NCI-H187 (cell line): ENCODE measurements at places on chromosomes 3 and 15.

GRCh38 chr3:53702776-53703530, 143.3 kb downstream of the CHDH start:
- DNase-seq, result no peak

GRCh38 chr3:171269542-171269941, 190.7 kb downstream of the TNIK start:
- no peak for DNase-seq

DNA sequence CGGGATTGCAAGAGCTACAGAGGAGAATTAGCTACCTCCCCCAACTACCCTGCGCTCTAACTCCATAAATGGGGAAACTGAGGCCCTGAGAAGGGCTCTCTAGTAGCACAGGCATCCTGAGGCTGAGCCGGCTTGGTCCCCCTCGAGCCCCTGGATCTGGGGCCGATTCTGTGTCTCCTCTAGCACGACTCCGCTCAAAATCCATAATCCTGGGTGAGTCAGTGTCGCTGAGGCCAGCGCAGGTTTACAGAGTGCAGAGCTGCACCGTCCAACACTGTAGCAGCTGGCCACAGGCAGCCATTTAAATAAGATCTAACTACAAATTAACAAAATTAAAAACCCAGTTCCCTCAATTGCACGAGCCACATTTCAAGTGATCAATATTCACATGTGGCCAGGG, 10.8 kb downstream of the GATA2 start:
- no peak for DNase-seq

GRCh38 chr3:107938143-107938542, 152.7 kb downstream of the CD47 start:
- no peak for DNase-seq

- DNase-seq, result no peak
These were observed 29.8 kb upstream of the PLXNA1 start for GRCh38 chr3:126952983-126953660.

DNA sequence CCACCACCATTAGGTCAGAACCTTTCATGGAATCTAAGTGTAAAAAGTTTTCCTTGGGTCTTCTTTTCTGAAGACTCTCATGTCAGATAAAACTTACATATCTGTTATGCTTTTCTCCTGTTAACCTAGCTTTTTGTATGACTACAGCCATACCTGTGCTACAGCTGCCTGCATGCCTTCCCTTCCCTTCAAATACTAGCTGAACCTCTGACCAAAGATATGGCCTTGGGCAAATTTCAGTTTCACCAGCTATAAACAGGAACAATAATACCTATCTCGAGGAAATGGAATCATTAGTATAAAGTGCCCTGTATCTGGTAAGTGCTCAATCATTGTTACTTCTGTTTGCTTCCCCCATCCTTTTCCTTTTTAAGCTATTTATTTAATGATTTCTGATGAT, 25.0 kb downstream of the GLB1 start:
- no peak for DNase-seq

DNA sequence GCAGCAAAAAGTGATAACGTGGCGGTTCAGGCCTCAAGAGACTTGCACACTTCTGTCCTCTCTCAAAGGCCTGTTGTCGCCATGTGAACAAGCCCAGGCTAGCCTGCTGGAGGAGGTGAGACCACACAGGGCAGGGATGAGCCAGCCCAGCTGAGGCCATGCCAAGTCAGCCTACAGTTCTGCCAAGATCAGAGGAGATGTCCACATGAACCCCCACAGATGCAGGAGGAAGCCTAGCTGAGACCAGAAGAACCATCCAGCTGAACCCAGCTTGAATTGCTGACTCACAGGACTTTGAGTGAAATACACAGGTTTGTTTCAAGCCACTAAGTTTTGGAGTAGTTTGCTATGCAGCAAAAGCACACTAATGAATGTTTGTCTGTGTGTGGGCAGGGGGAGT, 50.3 kb upstream of the SEC13 start:
- DNase-seq, result no peak

- no peak for DNase-seq
These were observed 524.7 kb downstream of the DIPK2A start for GRCh38 chr3:144496141-144496835.

GRCh38 chr3:8529181-8529637, 27.6 kb downstream of the LMCD1 start:
- no peak for DNase-seq

DNA sequence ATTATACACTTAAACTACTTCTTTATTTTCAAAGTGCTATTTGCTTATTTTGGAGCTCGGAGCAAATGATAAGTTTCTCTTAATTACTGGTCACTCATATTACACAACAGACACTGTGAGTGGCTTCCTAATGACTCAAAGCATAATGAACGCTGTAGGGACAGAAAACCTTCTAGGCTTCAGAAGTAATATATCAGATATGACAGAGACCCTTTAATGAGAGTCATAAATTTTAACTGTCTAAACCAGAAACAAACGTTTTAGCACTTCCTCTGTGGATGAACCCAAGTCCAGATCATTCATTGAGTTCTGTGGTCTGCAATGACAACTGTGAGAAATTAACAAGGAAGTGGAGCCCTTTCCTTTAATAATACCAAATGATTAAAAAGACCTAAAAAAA, 66.6 kb downstream of the ARPP21 start:
- DNase-seq, result no peak

DNA sequence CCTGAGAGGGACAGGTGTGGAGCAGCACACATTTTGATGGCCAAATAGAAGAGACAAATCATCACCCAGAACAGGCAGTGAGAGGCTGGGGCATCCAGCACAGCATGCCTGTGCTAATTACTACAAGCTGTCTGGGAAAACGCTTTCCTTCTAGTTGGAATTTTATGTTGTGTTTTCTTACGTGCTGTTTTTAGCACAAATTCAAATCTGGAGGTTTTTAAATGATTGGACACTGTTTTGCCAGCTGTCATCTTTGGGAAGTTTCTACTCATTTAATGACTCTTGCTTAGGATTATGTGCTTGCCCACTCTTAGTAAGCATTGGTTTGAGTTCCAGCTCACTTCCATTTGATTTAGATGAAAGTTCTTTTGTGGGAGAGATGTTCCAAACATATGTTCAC, 43.5 kb downstream of the EAF1 start:
- no peak for DNase-seq

DNA sequence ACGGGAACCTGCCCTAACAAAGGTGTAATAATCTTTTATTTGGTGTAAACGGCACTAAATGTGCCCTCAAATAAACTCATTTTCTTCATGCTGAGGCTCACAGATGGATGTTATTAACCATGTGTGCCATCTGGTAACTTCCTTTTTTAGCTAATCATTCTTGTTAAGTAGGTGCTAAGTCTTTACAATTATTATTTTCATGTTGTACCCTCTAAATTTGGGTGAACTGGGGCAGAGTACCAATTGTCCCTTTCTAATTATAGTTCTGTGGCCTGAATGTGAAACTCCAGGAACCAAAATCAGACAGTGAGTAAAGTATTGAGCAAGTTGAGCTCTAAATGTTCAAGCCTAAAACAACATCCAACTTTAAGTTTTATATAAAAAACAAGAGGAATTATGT, 220.7 kb upstream of the CADM2 start:
- no peak for DNase-seq

GRCh38 chr3:114880078-114880477, 267.0 kb downstream of the ZBTB20 start:
- no peak for DNase-seq

GRCh38 chr3:50380405-50381085, 21.2 kb upstream of the TMEM115 start:
- DNase-seq, result no peak

DNA sequence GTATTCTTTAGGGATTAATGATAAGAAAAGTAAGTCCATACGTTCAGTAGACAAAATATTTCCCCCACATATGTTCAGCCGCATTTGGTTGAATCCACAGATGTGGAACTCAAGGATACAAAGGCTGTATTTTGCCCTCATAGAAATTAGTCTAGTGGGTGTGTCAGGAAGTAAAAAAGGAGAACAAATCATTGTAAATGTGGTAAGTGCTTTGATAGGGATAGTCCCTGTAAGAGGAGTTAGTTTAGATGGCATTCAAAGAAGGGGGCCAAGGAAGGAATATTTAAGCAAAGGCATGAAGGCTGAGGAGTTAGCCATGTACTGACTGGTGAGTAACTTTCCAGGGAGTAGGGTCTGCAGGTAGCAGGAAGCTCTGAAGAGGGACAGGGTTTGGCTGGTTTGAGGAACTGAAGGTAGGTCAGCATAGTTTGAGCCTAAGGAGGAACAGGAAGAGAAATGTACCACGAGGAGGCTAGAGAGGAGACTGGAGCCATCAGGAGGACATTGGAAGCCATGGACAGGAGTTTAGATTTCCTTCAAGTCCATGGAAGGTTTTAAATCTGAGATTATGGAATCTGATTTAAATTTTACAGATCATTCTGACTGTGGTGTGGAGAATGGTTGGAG, 98.8 kb downstream of the MME start:
- DNase-seq, result no peak

GRCh38 chr15:67836134-67836455, 3.8 kb downstream of the RNU6-1 start:
- DNase-seq, result no peak

DNA sequence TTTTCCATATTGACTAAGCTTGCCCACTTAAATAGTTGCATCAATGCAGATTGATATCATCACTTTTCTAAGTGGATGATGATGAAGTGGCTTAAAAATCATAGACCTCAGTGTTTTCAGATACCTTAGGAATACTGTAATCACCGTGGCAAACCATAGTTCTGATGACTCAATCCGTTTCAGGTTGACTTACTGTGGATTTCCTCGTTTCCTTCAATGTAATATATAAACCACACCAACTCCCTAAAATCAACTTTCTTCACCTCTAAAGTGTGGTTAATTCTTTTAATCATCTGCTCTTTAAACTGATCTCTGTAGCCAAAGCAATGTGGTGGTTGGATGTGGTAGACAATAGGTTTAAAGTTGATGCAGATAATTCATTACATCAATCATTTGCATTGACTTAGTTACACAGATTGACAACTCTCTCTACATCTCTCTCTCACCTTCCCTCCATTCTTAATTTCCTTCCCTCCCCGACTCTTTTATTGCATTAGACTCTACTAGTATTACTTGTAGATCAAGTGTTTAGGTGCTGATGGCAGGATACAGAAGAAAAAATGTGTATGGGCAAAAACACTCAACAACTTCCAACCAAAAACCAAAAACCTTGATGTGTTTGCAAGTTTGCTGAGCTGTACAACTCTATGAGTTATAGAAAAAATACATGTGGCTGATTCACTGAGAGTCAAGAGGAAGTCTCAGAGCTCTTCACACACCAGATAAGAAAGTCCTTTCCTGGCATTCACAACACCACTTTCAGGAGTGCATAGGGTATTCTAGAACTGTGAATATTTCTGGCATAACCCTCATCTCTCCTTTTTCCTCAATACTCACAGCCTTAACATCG, 243.5 kb downstream of the NFKBIZ start:
- no peak for DNase-seq

DNA sequence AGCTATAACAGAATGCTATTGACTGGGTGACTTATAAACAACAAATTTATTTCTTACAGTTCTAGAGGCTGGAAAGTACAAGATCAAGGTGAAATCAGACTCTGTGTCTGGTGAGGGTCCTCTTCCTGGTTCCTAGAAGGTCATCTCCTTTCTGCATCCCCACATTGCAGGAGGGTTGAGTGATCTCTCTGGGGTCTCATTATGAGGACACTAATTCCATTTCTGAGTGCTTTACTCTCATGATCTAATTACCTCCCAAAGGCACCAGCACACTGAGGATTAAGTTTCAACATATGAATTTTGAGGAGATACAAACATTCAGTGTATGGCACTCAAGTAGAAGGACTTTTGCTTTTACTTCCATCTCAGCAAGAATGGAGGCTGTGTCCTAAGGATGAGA, 534.1 kb upstream of the KCNMB2 start:
- DNase-seq, result peak; percentile 25

DNA sequence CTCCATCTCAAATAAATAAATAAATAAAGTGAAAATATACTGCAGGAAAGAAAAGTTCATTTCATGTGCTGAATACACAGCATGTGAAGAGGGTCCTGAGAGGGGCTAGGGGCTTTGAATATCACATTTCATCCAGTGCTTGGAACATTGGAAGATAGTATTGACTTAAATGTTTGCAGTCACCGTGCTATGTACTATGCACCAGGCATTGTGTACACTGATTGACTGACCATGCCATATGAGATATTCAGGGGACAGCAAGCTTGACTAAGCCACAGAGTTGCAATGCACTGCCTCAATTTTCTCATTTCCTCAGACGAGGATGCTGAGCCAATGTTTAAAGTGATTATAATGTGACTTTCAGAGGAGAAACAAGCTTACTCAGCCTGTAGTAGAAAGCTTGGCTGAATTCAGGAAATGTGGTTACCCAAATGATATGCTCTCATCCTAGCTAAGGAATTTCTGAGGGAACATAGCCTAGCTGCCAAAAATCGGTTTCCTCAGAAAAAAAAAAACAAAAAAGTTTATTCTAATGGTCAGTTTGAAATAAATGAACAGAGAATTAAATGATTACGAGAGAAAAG, 557.9 kb downstream of the FGF12 start:
- DNase-seq, result no peak

DNA sequence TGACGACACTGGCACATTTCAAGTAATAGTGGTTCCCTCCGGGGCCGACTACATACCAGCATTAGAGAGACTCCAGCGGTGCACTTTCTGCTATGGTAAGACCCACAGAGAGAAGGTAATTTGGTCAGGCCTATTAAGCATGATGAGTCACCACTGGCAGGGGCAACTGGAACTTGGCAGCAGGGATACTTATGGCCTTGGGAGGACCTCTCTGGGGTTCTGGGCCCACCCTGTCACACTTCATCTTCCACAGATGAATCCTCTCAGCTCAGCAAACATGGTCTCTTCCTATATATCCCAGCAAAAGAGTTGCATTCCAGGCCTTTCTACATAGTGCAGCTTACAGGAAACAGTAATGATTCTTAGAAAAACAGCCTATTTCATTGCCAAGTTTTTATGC, 88.0 kb downstream of the PIK3R4 start:
- no peak for DNase-seq

DNA sequence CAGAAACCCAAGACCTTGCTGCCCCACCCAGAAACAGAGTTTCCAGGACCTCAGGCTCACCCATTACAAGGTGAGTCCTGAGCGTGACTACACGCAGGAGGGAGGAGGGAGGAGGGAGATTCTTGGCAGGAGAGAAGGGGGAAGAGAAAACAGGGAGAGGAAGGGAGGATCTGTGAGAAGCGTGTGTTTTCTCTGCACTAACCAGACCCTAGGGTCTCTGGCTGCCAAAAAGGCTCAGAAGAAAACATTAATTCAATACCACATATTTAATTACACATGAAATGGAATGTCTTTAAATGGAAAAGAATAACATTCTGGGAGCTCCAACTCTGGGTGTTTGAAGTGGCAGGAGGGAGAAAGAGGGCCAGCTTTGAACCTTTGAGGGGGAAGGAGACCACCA, 309.0 kb downstream of the NTRK3 start:
- DNase-seq, result no peak
